Activated naive CD4-positive, alpha-beta T cell (primary cell): ENCODE measurements at places on chromosomes 16 and 17.

DNA sequence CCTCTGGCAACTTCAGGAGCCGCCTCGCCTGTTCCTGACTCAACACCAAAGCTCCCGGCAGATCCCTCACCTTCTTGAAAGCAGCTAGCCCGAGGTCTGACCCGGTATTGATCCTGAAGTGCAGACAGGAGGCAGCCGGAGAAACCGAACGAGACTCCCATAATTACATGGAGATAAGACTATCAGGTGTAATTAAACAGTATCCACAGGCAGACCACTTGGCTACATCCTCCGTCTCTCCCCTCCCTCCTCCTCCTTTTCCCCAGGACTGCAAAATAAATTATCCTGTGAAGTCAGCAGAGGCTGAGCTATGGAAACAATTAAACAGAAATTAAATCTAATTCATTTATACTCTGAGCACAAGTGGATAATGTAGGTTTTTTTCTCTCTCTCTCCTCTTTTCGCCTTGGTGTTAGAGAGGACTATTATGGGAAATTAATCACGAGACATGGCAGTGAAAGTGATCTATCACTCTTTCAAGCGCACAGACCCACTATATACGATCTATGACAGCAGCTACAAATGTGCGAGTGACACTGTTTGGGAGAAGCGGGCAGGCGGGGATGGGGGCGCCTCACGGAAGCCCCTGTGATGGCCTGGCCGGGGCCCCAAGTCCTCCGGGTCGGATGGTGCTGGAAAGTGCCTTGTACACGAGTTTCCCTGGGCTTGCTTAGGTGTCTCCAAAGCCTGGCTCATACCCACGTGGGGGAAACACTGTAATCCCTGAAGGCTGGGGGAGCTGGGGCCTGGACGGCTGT lies 92.8 kb downstream of the RBFOX3 start:
- no peak for DNase-seq

- no peak for DNase-seq
These were observed 46.5 kb downstream of the MAP1LC3B start for GRCh38 chr16:87438611-87438985.

GRCh38 chr17:8681170-8681949 lies 50.8 kb upstream of the MYH10 start:
- no peak for DNase-seq

- no peak for DNase-seq
These were observed 17.8 kb upstream of the RNPS1 start for GRCh38 chr16:2285731-2286191.

GRCh38 chr16:67882374-67883145 lies 2.1 kb upstream of the NRN1L start:
- DNase-seq: no peak

DNA sequence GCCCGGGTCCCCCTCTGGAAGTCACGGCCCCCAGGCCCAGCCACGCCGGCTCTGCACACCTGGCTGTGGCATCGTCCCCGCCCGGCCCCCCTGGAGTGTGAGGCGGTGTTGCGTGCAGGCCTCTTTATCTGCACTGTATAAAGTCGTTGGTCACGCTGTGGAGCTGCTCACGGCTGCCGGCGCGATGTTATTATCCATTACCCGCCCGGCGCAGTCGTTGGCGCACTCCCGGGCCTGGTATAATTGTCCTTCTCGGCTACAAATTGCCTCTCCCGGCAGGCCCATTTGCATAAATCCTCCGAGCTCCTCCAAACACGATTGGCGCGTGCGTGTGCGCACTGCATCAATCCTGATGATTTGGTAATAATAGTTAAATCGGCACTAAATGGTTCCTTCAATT lies 57.8 kb downstream of the BAHCC1 start:
- DNase-seq: no peak

DNA sequence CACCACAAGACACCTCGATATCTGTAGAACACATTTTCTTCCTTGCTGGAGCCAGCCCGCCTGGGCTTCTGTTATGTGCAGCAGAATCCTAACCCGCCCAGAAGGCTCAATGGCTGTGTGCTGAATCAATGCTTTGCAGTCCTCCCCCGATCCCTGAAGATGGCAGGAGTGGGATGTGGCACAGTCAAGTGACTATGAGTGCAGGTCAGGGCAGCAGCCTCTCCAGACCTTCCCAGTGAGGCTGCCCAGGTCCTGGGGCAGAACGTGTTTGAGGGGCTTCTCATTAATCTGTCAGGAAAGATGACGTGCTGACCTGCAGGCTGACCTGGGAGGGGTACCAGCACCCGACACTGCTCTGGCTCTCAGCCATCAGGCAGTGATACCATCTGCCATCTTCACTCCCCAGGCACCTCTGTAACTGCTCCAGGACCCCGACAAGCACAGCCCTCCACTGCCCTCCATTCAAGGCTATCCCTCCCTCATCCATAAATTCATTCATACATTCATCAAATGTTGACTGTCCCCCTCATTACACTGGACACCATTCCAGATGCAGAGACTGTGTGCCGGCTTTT lies 35.2 kb downstream of the LRRC75A start:
- DNase-seq: no peak

DNA sequence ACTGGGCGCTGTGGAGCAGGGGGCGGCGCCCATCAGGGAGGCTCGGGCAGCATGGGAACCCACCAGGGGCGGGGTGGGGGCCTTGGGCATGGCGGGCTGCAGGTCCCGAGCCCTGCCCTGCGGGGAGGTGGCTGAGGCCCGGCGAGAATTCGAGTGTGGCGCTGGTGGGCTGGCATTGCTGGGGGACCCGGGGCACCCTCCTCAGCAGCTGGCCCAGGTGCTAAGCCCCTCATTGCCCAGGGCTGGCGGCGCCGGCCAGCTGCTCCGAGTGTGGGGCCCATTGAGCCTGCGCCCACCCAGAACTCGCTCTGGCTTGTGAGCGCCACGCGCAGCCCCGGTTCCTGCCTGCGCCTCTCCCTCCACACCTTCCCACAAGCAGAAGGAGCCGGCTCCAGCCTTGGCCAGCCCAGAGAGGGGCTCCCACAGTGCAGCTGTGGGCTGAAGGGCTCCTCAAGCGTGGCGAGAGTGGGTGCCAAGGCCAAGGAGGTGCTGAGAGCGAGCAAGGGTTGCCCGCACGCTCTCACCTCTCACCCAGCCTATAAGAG lies 5.9 kb downstream of the ALDH3A2 start:
- no peak for DNase-seq

DNA sequence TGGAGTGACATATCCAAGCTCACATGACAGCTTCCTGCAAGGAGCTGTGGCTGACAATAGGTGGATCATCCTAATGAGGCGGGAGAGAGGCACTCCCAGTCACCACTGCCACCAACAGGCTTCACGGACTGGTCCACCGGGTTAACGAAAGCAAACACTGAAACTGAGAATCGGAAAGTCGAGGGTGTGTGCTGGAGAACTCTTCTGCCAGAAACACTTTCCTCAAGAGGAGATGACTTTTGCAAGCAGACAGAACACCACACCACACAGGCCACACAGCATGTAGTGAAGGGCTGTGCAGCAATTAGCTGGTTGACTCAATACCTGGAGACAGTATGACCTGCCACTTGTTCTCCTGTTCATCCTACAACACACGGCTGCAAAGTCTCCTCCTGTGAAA lies 53.0 kb upstream of the DNAJA2 start:
- no peak for DNase-seq

GRCh38 chr16:16021988-16022682 lies 72.7 kb downstream of the ABCC1 start:
- no peak for DNase-seq

GRCh38 chr17:69300222-69300621 lies 26.7 kb downstream of the ABCA5 start:
- DNase-seq: no peak

- DNase-seq: no peak
These were observed 33.9 kb downstream of the ZNF652 start for GRCh38 chr17:49327835-49328784.

DNA sequence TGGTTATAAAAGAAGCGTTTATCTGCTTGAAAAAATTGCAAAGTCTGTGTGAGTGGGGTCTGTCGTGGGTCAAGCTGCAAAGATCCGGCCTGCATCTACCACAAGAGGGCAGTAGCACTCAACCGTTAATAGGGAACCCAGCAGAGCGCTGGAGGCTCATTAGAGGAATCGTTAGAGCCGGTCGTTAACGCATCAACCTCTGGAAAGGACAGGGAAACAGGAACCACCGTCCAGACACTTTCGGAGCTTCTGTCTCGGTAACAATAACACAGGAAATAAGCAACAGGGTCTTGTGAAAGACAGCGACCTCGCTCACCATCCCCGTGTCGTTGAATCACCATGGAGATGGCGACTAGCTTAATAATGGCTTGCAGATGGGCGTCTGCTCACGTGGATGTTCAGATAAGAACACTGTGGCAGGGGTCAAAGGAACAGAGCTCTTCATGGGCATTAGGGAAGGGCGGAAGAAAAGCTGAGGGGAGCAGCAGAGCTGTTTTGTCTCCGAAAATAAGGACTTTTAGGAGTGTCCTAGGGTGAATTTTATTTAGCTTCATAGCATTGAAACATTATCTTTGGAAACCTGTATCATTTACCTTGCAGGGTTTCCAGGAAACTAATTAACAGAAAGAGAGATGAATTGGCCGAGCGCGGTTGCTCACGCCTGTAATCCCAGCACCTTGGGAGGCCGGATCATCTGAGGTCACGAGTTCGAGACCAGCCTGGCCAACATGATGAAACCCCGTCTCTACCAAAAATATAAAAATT lies 11.9 kb upstream of the NSRP1 start:
- peak; percentile 41 for DNase-seq
